ENCODE measurements at places on chromosomes 7 and 10.

- DNase-seq, result peak; percentile 41
Measured at GRCh38 chr7:127667017-127667670, 15.2 kb downstream of the SND1 start.

- peak; percentile 20 for DNase-seq
Measured at GRCh38 chr10:130022086-130022485, 58.0 kb upstream of the EBF3 start.

DNA sequence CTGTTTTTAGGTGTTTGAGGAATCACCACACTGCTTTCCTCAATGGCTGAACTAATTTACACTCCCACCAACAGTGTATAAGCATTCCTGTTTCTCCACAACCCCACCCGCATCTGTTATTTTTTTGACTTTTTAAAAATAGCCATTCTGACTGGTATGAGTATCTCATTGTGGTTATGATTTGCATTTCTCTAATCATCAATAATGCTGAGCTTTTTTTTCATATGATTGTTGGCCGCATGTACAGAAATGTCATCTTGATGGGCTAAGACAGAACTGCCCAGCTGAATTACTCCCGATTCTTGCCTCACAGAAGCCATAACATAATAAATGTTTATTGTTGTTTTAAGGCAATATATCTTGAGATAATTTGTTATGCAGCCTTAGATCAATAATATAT is 93.1 kb upstream of the DKK1 start:
- DNase-seq, result no peak

GRCh38 chr10:43665054-43665453 is 16.4 kb upstream of the ZNF32 start:
- no peak for DNase-seq

DNA sequence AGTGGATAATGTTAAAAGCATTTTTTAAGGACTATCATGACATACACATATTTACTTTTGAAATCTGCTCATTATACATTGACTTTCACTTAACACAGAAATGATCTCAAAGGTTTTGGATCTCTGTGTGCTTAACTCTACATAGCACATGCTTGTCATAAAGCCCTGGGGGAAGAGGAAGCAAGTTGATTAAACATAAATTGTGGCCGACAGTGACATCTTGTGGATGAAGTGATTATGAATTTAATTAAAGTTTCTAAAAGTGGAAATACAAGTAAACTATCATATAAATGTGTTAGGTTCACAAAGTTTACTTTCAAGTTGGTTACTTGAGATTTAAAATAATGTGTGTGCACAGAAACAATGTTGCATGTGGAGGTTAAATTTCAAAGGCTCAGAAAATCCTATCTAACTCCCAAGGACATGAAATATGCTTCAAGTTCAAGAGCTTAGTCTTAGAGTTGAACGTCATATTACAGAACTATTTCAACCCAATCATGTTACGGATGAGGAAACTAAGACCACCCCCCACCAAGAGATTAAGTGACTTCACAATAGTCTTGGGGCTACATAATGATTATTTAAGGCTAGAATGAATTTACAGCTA is 1247.8 kb downstream of the GATA3 start:
- peak; percentile 30 for DNase-seq

DNA sequence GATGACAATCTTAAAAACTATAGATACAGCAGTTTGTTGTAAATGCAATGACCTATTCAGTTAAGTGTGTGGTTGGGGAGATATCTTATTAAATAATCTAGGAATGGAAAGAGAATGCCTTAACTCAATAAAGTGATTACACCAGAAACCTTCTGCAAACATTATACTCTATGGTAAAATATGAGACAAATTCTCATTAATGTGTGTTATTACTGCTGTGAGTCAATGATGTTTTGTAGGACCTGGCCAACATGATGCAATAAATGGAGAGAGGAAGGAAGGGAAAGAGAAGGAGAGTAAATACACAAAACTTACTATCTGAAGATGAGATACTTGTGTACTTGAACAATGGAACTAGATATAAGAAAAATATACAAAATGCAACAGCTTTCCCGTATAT is 25.1 kb downstream of the MKX start:
- no peak for DNase-seq

GRCh38 chr7:143405173-143406001 is 3.3 kb downstream of the EPHA1 start:
- peak; percentile 77 for DNase-seq

GRCh38 chr10:46025406-46025805 is 5.0 kb downstream of the NCOA4 start:
- DNase-seq, result no peak

DNA sequence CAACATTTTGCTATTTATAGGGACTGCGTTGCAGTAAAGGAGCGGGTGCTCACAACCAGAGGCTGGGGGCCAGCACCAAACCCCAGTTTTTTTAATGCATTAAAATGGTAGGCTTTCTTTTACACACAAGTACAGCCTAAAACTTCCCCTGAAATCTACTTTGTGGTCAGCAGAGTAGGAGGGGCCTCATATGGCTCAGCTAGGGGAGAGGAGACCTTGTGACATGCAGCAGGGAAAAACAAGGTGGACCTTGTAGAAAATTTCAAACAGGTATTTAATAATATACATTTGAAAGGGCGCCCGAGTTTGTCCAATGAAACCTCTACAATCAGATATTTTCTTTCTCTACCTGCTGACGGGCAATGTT is 1.4 kb downstream of the CCDC136 start:
- DNase-seq, result no peak

- no peak for DNase-seq
Measured at GRCh38 chr10:63464402-63465292, 1.1 kb downstream of the JMJD1C start.

GRCh38 chr10:122056431-122057094 is 67.6 kb downstream of the TACC2 start:
- no peak for DNase-seq

DNA sequence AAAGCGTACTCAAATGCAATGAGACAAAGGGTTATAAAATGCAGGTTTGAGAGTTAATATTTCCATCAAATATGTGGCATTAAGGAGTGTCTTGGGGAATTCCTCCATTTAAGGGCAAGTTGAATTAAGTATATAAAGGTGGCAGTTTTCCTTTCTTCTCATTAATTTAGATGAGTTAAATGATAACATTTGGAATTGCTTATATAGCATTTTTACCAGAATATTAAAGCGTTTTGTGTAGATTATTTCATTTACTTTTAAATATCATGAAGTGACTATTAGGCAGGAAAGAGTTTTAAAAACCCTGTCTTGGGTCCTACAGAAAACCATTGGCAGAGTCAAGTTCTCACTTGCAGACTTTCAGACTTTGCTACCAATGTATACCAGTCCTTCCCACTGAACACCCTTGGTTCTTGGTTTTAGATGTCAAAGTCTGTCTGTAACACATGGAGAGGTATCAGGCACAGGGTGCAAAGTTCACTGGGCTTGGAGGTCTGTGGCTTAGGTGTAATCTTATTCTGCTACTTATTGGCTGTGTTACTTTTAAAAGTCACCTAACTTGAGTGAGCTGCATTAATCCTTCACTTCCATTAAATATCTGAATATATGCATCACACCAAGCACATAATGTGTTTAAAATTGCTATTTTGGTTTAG is 51.0 kb downstream of the ASB4 start:
- no peak for DNase-seq

DNA sequence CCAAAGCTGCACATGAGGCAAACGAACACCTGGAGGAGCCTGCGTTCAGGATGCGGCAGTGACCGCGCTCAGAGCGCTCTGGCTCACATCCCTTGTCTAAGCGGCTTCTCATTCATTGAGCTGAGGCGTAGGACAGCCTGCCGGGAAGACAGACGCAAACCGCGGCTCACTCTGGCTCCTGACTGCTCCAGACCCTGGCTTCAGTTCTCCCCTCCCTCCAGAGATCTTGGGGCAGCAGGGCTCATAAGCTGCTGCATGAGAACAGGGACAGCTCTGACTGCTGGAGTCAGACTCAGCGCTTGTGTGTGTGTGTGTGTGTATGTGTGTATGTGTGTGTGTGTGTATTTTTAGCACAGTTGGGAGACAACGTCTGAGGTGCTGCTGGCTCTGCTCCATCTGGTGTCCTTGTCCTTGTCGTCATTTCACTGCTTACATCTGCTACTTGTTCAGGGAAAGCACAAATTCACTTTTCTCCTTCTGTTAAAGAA is 15.8 kb upstream of the LYZL2 start:
- peak; percentile 61 for DNase-seq

DNA sequence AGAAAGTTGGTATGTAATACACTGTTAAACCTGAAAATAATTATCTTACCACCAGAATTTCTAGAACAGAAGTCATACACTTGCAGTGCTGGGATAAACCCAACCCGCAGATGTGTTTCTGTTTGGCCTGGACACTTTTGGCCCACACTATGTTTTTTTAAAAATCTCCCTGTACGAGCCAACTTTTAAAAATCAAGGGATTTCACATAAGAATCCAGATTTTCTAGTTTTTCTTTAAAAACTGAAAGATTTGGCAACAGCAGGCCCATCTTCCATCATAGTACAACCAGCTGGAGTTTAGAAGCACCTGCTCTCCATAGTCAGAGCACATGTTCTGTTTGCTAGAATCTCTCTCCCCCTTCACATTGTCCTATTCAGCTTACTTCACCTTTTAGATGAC is 74.0 kb downstream of the TLL2 start:
- DNase-seq, result no peak

DNA sequence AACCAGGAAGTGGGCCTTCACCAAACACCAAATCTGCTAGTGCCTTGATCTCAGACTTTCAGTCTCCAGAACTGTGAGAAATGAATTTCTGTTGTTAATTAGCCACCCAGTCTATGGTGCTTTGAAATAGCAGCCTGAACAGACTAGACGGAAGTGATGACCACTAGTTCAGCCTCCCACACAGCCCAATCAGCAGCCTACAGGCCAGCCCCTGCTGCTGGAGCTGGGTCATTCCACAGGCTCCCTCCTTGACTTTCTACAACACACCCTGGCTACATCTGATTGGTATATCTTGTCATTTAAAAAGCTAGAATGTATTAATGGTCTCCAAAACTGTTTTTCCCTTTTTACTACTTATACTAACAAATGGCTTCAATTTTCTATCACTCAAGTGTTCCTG is 277.2 kb upstream of the TAC1 start:
- no peak for DNase-seq

GRCh38 chr7:135239263-135239662 is 5.6 kb downstream of the STRA8 start:
- no peak for DNase-seq

- DNase-seq, result peak; percentile 57
Measured at GRCh38 chr10:96565774-96566173, 21.0 kb downstream of the TM9SF3 start.
